ELR (cell line): ENCODE measurements at places on chromosomes 3 and 15.

GRCh38 chr15:41896566-41896965, 2.7 kb upstream of the SPTBN5 start:
- DNase-seq = no peak

DNA sequence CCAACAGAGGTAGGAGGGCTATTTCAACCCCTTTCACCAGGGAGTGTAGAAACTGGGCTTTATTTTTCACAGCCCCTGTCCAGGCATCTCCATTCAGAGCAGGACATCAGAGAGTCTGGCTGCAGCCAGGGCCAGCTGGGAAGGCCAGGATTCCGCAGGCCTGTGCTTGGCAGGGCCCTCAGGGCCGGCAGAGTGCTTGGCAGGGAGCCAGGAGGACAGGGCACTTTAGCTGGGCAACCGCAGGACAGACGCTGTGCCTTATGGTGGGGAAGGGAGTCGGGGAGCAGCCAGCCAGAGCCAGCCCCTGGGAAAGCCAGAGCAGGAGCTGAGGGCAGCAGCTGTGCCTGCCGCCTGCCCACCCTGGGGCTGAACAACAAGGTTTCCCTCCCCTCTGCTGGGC, 34.5 kb upstream of the IQCF6 start:
- no peak for DNase-seq

DNA sequence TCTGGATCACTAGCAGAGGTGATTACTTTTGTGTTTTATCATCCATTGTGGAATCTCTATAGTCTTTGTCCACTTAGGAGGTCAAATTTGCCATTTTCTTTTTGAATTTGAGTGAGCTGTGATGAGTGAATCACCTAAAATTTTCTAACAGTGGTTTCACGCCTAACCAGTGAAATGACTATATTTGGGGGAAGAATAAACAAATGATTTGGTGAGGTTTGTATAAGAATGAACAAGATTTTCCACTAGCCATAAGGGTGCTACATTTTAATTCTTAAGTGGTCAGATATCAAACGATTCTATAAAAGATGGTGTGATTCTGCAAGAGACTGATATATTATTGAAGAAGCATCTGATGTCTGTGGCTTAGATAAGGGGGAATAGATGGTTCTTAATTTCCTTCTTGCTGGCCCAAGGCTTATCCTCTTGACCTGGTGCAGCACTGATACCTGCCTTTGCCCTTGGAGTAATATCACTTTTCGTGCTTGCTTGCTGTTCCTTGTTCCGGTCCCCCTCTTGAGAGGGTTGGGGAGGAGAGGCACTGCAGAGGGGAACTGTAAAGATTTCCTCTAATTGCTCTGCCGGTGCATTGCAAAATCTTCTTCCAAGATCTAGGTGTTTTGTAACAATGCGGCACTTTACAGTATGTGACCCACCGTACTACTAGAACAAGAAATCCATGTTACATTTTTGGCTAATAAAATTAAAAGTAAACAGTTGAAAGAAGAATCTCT, 14.5 kb downstream of the C3orf20 start:
- DNase-seq = no peak

- DNase-seq = peak; percentile 81
Measured at GRCh38 chr3:120144267-120144666, 50.0 kb upstream of the GSK3B start.

DNA sequence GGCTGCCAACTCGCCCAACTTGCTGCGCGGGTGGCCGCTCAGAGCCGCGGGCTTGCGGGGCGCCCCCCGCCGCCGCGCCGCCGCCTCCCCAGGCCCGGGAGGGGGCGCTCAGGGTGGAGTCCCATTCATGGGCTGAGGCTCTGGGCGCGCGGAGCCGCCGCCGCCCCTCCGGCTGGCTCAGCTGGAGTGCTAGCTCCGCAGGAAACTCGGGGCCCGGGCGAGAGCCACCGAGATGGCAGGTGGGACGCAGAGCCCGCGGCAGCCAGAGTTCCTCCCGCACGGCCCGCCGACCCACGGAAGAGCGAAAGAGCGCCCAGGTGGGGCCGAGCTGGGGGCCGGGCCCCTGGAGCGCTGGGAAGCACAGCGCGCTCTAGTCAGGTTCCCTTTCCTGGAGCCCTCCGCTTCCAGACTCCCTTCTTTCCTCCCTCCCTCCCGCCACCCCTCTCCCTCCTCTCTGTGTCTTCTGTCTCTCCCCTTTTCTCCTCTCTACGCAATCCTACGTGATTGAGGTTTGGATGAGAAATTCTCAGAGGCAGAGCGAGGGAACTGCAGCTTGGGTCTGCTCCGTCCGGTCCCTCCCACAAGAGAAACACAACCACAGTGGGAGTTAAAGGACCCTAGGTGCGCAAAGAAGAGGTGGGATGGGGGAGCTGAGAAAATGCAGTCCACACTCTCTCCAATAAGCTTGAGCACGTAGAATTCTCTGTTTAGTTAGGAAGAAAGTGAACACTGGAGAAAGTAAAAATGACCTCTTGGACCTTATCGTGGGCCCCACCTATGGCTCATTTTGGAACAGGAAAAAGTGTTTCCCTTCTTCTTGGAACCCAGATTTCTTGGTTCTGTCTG, 317.3 kb downstream of the FGF12 start:
- no peak for DNase-seq

DNA sequence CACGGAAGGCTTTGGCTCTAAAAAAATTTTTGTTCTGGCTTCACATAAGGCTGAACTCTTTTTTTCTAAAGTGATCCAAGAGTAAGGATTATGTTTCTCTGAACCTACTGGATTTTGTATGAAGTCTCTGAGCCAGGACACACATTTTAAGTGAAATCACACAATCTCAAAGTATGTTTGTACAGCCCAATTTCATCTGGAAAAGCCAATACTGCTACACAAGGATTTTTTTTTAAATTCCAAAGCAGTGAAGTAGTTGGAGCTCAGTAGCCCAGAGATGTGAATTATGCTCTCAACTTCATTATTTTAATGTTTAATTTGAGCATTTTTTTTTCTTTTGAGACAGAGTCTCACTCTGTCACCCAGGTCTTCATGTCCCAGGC, 243.9 kb downstream of the FAM43A start:
- no peak for DNase-seq

GRCh38 chr15:37109872-37110572, 9.7 kb upstream of the MEIS2 start:
- no peak for DNase-seq

GRCh38 chr3:187570776-187571175, 99.4 kb downstream of the SST start:
- no peak for DNase-seq

GRCh38 chr15:36777926-36778325, 198.5 kb downstream of the CDIN1 start:
- no peak for DNase-seq

GRCh38 chr3:147963711-147964110, 554.5 kb downstream of the ZIC1 start:
- no peak for DNase-seq

GRCh38 chr15:63765338-63765737, 68.4 kb downstream of the HERC1 start:
- DNase-seq = no peak

DNA sequence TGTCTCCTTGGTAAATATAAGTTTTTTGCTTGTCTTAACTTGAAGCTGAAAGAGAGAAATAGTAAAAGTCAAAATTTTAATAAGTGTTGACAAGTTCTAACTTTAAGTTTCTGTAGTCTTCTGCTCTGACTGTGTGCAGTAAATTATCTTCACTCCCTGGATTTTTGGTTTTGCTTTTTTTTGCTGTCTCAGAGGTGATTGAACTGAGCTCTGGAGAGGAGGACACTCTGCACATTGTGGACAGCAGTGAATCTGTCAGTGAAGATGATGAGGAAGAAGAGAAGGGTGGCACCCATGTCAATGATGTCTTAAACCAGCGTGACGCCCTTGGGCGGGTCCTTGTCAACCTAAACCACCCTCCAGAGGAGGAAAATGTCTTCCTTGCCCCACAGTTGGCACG, 40.5 kb upstream of the TEX264 start:
- no peak for DNase-seq

- DNase-seq = no peak
Measured at GRCh38 chr3:69830147-69830546, 90.9 kb downstream of the MITF start.

GRCh38 chr3:47035645-47036044, 56.2 kb downstream of the NBEAL2 start:
- no peak for DNase-seq

DNA sequence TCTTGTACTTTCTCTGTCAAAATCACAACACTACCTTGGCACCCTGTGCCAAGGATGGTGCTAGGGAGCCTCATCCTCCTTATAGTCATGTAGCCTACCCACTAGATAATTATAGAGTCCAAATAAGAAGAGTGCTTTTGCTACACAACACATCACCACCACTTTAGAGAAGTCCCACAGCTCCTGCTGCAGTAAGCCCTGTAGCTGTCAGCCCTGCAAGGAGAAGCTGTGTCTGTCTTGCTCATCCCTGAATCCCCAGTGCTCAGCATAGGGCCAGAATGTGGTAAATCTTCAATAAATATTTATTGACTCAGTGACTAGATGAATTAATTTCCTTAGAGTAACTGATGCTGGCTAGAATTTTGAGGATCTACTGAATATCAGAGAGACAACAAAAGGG, 190.8 kb downstream of the ZNF621 start:
- no peak for DNase-seq

DNA sequence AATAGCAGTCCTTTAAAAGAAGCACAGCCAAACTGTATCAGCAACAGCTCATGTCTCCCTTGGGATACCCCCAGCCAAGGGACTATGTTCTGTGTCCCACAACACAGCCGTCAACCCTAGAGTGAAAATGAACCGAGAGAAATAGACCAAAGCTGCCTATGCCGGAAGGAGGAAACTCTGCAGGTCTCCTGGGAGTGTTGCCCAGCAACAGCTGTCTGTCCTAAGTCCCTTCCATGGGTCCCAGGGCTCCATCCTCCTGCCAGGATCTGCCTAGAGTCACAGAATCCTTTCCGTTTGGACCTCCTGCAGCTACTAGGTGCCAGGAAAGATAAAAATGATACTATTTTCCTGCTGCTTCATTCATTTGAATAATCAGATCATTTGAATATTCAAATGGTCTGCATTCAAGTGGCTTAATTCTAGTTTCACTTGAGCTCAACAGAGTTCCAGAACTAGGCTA, 53.1 kb downstream of the TRANK1 start:
- no peak for DNase-seq

DNA sequence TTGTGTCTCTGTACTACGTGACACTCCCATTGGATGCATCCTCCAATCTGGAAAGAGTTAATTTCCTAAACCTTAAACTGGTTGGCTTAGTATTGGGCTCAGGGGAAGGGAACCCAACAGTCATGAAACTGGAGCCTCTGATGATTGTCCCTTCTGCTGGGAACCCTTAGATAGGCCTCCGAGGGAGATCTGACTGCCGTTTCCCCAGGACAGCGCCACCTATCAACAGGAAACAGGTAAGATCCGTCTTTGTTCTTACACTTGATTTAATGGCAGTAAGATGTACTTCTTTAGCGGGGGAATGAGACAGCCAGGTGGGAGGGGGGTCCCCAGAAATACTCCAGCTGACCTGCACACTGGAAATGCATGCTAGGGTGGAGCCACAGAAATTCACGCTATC, 1749.6 kb downstream of the SI start:
- DNase-seq = no peak

DNA sequence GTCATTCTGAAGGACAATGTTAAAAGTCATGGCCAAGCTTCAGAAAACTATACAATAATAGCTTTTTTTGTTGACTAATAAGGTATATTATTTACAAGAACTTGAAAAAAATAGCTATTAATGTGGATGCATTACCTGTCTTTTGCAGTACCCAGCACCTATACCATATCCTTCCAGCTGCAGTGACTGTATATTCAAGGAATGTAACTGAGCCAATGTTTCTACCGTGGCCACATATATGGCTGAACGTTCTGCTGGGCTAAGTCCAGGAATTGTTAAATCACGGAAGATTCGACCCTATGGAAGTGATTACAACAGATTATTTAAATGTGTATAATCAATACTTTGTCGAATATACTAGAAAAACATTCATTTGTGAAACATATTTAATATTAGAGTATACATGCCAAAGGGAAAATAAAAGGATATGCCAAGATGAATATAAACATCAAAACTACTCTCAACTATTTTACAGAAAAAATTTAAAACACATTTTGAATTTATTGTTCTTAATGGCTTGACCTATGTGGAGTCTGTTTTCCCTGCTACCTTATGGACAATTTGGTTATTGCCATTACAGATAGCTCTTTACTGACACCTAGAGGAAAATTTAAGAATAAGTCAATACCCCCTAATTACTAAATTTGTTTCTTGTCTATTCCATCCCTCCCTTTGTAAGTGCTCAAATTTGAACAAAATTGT, 17.6 kb downstream of the ACAD11 start:
- DNase-seq = peak; percentile 77

GRCh38 chr3:72797773-72798543, 50.3 kb downstream of the SHQ1 start:
- no peak for DNase-seq

DNA sequence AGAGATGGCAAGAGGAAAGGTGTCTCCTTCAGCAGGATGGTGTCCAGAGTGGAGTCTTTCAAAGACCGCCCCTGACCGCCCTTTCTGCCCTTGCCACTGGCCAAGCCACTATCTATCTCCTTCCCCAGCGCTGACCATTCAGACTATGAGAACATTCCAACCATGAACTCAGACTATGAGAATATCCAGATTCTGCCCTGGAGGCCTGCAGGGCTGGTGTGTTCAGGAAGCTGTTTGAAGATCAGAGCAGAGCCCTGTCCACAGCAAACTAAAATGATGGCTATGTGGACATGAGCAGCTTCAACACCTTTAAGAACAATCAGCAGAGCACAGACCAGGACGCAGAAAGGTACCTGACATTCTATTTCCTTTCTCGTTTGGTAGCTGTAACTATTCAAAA, 57.3 kb upstream of the WNT7A start:
- no peak for DNase-seq

DNA sequence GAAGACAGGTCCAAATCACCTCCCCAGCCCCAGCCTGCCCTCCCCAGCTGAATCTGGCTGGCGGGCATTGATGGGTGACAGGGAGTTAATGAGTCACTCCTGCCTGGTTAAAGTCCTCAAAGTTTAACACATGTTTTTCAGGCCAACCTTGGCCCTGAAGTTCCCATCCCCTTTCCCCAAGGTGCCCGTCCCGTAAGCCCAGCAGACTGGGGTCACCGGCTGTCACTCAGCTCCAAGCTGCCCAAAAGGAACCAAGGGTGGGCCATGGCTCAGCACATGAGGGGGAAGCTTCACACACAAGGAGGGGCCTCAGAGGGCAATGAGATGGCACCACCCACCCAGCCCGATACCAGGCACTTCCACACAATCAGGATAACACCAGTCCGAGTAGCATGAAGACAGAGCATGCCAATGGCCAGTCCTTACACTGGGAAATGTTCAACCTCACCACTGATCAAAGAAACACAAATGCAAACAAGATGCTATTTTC, 10.2 kb upstream of the KLF15 start:
- no peak for DNase-seq

DNA sequence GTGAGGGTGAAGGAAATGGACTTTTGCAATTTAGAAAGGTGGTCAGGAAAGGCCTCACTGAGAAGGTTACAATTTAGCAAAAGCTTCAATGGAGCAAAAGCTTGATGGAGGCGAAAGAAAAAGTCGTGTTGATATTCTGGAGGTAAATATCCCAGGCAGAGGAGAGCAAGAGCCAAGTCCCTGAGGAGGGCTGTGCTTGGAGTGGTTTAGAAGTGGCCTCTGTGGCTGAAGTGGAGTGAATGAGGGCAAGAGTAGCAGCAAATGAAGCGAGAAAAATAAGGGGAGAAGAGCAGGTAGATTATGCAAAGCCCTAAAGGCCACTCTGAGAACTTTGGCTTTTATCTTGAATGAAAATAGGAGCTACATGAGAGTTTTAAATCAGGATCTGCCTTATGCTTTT, 54.1 kb downstream of the GUCA1C start:
- DNase-seq = no peak
